ENCODE measurements at places on chromosomes 6 and 20.
A peak's percentile ranks its signal among the peaks of the same experiment; 100 is the strongest.

DNA sequence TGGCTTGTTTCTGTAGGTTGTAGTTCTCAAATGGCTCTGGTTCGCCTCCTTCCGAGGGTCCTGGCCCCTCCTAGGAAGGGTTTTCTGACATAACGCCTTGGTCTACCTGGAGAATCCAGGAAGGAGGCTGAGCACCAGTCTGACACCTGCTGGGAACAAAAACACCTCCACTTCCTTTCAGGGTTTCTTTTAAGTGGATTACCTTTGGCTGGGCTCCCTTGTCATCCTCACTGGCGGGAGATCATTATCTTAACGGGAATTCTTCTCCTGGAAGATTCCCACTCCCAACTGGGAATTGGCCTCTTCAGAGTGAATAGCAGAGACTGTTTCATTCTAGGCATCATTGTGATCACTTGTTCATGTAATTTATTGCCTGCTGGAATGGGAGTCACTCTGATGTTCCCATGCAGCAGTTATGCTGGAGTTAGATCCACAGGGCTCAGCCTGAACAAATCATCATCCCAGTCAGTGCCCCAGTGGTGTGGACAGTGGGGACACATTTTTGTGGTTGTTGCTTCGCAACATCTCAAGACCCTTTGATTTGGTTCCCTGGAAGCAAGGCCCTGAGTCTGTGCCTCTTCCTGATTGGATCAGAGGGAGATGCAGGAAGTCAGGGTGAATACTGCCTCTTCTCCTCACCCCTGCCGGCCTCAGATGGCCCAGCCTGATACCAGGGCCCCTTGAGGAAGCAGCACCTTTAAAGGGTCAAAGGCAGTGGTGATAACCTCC, 49.1 kb downstream of the LYRM2 start:
- DNase-seq: no peak

DNA sequence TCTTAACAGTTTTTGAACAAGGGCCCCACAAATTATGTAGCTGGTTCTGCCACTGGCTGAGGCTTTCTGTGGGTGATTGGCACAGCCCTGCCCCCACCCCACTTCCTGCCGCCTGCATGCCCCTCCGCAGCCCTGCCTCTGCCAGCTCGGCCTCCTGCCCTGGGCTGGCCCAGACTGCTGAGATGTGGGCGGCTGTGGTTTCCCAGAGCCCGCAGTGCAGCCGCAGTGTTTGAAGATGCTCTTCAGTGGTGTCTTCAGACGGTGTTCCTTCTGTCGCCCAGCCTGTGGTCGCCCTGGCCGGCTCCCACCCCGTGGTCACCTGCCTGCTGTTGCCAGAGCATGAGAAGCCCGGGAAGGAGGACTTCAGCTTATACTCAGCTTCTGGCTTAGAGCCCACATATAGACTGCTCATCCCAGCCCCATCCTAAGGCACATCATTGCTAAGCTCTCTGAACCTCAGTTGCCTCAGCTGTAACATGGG, 154.3 kb downstream of the VEGFA start:
- no peak for DNase-seq

- no peak for DNase-seq
Observed at GRCh38 chr6:901696-902460, 208.9 kb upstream of the EXOC2 start.

DNA sequence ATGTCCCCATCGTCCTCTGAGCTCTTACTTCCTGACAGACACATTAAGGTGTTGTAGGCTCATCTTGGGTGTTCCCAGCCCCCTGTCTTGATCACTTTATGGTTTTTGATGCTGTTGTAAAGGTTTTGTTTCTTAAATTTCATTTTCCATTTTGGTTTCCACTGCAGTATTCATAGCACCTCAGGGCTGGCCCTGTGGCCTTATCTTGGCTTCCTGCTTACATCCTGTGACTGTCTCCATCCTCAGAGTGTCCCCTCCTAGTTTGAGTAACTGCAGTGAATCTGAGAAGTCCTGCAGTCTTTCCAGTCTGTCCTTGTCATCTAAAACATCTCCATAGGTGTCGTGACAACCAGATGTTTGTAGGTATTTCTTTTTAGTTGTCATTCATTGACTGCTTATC, 50.9 kb downstream of the JARID2 start:
- DNase-seq: no peak

GRCh38 chr6:42315259-42315990, 97.8 kb upstream of the MRPS10 start:
- DNase-seq: no peak

GRCh38 chr20:58393299-58393698, 4.3 kb downstream of the VAPB start:
- DNase-seq: no peak

DNA sequence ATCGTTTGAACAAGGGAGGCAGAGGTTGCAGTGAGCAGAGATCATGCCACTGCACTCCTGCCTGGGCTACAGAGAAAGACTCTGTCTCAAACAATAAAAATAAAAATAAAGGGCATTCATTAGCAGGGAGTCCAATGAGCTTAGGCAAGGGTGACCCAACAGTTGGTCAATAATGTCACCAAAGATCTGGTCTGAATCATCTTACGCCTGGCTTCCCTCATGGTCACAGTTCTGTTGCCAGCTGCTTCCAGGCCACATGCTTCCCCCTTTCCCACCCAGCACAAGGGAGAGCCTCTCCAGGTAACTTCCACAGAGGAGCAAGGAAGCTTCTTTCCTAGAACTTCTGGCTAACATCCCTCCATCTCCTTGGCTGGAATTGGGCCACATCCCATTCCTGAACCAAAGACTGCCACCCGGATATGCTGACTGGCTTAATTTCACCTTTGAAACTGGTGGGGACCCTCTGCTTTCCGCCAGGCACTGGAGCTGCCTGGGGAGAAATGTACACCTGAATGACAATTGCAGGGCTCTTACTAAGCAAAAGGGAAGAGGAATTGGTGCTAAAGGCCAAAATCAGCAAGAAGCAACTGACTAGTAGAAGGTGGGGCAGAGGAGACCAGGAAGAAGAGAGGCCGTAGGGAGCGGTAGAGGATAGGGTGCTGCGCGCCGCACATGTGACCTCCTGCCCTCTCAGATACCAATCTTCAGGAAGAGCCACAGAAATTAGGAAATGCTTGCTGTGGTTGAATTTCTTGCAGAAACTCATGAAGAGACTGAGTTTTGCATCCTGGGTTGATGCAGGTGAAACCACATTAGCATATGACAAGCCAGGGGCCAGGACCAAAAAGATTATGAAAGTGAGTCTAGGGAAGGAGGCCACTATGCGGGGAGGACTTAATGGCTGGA, 8.3 kb upstream of the SCML4 start:
- DNase-seq: no peak

GRCh38 chr6:26477426-26477825, 19.7 kb downstream of the BTN2A1 start:
- DNase-seq: no peak

GRCh38 chr6:154962753-154963152, 32.4 kb upstream of the TIAM2 start:
- DNase-seq: peak; percentile 71

DNA sequence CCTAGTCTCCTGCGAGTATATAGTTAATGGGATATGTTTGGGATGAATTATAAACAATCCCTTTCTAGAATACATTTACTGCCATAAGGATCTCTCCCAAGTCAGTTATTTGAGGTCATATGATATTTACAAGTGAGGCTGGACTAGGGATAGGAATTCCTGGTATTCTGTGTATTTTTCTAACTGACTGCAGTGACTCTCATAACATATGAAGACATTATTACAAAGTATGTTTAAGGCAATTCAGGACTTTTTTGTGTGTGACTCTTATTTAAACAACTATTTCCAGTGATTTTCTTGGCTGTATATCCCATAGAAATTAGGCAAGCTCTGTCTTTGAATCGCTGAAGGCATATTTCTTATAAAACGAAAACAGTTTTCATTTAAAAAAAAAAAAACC, 18.4 kb upstream of the TNFAIP3 start:
- DNase-seq: no peak

- no peak for DNase-seq
Observed at GRCh38 chr20:20375862-20376261, 8.0 kb downstream of the INSM1 start.

- no peak for DNase-seq
Observed at GRCh38 chr6:17193106-17193775, 87.9 kb upstream of the RBM24 start.

- DNase-seq: no peak
Observed at GRCh38 chr6:133894795-133895358, 6.0 kb downstream of the TCF21 start.

DNA sequence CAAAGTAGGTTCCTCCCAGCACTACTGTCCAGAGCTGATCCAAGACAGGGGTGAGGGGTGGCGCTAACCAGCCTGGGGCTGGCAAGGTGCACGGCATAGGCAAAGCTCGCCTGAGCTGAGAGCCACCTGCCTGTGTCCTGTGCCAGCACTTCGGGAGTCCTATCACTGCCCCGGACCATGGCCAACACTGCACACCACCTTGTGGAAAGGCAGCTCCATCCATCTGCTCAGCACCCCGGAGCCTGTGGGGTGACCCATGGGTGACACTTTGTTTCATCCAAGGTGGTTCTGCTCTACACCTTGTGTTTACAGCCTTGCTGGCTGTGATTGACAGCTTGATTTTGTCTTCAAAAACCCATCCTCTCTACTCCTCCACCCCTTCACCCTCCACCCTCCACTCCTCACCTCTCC, 32.9 kb upstream of the GATA5 start:
- no peak for DNase-seq

- peak; percentile 43 for DNase-seq
Observed at GRCh38 chr20:53608456-53609452, 15.1 kb upstream of the ZNF217 start.

GRCh38 chr6:5055118-5055517, 30.0 kb upstream of the PPP1R3G start:
- DNase-seq: no peak

- DNase-seq: peak; percentile 65
Observed at GRCh38 chr6:149129371-149130077, 188.0 kb upstream of the TAB2 start.

- no peak for DNase-seq
Observed at GRCh38 chr6:110328259-110328658, 29.9 kb downstream of the METTL24 start.

GRCh38 chr6:44052419-44053023, 74.7 kb downstream of the MRPL14 start:
- no peak for DNase-seq

- DNase-seq: no peak
Observed at GRCh38 chr6:36309203-36309602, 27.5 kb downstream of the BNIP5 start.

GRCh38 chr6:52297433-52297832, 12.9 kb upstream of the MCM3 start:
- no peak for DNase-seq

DNA sequence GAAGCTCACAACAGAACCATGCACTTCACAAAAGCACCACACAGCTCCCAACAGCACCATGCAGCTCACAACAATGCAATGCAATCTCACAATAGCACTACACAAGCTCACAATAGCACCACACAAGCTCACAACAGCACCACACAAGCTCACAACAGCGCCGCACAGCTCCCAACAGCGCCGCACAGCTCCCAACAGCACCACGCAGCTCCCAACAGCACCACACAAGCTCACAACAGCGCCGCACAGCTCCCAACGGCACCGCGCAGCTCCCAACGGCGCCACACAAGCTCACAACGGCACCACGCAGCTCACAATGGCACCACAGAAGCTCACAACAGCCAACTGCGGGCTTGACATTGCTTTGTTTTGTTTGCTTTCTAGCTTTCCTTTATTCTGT, 198.1 kb downstream of the DLL1 start:
- no peak for DNase-seq

GRCh38 chr6:43120101-43120763, 44.1 kb downstream of the PTK7 start:
- no peak for DNase-seq

DNA sequence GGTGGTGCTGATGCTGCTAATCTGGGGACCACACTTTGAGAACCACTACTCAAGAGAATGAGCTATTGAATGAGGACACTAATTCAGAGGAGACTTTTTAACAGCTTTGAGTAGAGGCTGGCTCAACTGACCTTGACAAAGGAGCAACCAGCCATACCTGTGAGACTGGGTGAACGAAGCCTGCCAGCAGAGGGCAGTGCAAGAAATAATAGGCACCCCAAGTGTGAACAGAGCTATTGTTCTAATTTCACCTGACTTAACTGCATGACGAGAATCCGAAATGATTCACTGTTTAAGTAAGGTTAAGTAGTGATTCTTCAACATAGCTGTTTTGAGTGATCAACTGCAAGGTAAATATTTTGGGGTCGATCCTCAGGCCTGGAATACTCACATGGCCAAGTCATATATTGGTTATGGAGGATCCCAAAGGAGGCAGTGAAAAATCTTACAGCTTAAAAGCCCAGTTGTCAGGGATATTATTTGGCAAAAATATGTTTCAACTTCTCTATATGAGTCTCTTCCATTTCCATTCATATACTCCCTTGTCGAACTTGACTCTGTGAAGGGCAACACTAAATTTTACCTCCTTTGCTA, 550.5 kb upstream of the MARCKS start:
- DNase-seq: peak; percentile 21

DNA sequence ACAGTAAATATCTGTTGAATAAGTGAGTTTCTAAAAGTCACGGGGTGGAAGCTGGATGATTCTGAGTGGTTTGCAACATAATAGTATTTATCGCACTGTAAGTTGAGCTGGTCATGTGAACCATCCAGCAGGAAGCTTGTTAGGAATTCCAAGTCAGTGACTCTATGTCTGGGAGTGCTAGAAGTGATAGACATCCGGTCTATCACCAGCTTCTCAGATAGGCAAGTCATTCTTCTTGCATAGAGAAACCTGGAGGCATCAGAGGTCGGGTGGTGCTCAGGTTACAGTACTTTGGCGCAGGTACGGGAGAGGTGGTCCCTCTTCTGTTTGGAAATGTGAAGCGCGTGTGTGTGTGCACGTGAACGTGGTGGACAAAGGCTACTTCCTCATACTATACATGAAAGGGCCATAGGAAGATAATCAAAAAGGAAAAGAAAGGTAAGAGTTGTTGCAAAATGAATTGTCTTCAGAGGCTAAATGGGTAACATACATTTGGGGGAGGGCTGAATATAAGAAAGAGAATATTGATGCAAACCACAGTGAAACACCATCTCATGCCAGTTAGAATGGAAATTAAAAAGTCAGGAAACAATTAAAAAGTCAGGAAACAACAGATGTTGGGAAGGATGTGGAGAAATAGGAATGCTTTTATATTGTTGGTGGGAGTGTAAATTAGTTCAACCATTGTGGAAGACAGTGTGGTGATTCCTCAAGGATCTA, 299.3 kb upstream of the ZFP64 start:
- peak; percentile 95 for DNase-seq

DNA sequence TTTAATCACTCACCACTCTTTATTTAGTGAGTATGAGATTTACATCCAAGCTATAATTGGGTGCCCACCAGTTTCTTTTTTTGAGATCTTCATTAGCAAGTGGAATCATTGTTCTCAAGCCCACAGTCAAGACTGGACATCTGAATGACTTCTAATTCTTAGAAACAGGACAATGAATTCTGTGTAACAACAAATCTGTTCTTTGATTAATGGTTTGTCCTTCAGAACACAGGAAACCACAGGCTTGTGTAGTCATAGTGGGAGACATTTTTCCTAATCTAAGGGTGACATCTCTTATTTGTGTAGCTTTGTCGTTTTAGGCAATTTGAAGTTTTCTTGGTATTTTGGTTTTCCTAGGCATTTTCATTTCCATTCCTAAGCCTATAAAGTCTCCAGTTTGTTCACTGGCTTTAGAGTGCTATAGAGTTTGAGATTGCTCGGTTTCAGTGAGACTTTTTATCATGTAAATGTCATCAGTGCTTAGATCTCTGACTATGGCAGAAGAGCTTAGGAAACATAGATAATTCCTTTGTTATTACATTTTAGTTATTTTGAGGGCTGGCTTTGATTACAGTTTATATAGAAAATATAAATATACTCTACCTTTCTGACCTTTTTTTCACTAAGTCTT, 903.9 kb upstream of the MAP3K7 start:
- no peak for DNase-seq

- peak; percentile 65 for DNase-seq
Observed at GRCh38 chr6:125791151-125791819, 525 bp downstream of the NCOA7 start.

Data from foreskin keratinocyte (primary cell).